Fibroblast of skin of abdomen (primary cell): ENCODE measurements at places on chromosomes 7 and 10.

DNA sequence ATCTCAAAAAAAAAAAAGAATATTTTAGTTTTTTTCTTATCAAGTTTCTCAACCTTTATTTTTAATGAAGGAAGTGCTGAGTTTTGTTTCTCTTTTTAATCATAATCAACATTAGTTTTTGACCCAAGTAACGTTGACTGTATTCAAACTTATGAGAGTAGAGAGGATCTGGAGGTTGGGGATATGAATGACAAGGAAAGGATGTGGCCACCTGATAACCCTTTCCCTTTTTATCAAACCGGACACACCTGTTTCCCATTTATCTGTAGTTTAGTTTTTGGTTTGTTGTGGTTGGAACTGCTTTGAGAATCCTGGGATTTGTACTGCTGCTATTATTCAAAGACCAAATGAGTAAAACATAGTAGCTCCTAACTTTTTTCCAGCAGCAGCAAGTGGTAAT is 38.6 kb downstream of the HACD1 start:
- DNase-seq: no peak

- DNase-seq: peak; percentile 91
Measured at GRCh38 chr7:2638224-2638991, 6.6 kb downstream of the TTYH3 start.

DNA sequence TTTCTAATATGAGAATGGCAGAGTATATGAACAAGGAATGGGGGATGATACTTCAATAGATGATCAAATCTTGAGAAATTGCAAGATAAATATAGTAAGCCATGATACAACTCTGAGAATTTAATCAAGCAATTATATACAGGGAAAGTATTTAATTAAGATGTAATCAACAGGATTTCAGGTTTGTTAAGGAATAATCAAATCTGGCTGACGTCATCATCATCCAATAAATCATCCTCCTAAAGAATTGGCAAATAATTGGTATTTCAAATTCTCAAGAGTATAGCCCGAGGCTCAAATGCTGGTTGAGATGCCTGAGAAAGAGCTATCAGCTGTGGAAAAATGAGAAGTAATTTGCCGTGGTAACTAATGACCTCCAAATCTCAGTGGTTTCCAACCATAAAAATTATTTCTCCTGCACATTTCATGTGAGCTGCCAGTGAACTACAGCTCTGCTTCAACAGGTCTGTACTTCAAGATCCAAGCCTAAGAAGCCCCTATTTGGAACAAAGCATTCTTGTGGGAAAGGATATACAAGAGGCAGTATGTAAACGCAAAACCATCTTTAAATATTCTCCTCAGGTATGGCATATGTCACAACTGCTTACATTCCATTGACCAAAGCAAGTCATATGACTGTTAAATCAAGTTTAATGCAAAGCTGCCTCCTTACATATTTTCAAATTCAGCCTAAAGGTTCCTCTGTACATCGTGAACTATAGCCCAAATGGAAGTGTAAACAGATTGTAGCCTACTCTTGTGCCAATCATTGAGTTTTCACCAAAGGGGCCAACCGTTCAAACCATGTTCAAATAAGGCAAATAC is 503.0 kb downstream of the KIF20B start:
- DNase-seq: peak; percentile 59

- DNase-seq: peak; percentile 79
Measured at GRCh38 chr10:78623578-78624215, 445.1 kb upstream of the ZMIZ1 start.

DNA sequence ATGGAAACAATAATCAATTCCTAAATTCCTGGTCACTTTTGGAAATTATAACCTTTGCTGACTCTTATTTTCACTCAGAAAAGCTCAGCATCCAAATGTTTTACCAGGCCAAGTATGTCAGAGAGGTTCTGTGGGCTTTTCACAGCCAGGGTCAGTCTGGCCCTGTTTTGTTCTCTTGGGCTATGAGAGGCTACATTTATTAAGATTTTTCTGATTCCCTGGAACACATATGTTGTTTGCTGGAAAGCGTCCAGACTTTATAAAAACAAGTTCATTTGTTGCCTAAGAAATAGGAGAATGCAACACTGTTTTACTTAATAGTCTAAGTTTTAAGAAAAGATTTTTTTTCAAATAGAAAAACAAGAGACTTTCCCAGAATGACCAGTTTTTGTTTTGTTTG is 238.4 kb upstream of the PLXDC2 start:
- no peak for DNase-seq

- DNase-seq: peak; percentile 12
Measured at GRCh38 chr10:124671486-124672075, 72.6 kb downstream of the FAM53B start.

DNA sequence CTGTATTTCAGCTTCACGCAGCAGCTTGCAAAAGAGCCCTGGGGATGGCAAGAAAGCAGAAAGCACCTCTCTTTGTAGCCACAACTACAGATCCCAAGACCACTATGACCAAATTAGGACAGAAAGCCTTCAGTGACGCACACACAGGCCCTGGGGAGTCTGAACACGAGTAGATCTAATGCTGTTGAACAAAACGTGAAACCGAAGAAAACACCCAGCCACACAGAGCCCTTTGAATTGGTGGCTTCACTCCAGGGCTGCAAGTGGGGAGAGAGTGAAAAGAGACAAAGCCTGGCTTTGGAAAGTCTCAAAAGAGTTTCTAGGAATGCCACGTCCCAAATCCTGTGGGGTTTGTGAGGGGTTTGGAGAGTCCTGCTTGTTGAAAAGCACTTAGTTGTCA is 28.4 kb downstream of the PLXNA4 start:
- DNase-seq: no peak

DNA sequence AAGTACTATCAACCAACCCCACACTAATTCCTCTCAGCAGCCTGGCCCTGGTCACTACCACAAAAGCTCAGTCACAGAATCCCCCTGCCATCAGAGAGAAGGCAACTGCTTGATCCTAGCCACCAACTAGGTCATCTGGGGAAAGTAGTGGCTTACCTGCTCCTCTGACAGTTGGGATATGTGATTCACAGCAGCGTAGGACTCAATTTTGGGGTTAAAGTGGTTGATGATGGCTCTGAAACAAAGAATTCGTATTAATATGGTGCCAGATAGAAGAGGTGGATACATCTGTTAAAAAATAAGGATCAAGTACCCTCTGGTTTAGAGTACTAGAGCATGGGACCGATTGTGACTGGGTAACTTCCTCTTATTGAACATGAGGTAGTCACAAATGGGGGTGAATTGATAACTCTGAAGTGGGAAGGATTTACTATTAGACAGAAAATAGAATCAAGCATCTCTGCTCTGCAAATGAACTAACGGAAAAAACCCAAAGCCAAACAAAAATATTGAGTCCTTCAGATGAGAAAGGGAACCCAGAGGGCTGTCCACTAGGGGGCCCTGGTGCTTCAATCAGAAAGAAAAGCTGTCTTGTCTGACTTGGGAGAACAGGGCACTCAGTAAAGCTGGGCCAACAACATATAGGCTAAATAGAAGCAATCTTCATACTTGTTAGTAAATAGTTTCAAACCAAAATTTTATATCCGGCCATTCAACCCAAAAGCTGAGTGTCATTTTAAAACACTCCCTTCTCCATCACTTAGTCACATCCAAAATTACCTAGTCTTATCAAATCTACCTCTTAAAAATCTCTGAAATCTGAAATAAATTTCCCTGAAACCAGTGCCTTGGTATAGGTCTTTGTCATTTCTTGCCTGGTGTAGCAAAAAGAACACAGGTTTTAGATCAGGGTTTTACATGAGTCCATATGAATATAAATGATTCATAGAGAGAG is 45.9 kb upstream of the KCNIP2 start:
- peak; percentile 75 for DNase-seq

DNA sequence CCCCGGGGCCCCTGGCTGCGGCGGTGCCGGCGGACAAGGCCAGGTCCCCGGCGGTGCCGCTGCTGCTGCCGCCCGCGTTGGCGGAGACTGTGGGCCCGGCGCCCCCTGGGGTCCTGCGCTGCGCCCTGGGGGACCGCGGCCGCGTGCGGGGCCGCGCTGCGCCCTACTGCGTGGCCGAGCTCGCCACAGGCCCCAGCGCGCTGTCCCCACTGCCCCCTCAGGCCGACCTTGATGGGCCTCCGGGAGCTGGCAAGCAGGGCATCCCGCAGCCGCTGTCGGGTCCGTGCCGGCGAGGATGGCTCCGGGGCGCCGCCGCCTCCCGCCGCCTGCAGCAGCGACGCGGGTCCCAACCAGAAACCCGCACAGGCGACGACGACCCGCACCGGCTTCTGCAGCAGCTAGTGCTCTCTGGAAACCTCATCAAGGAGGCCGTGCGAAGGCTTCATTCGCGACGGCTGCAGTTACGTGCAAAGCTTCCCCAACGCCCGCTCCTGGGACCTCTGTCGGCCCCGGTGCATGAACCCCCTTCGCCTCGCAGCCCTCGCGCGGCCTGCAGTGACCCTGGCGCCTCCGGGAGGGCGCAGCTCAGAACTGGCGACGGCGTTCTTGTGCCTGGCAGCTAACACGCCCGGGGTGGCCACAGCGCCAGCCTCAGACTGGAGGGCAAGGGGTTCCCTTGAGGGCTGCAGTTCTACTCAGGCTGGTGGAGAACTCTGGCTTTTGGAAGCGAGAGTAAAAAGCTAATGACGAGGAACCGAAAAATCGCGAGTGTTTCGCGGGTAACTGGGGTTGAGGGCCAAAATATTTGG is 804 bp downstream of the FRAT1 start:
- DNase-seq: no peak

DNA sequence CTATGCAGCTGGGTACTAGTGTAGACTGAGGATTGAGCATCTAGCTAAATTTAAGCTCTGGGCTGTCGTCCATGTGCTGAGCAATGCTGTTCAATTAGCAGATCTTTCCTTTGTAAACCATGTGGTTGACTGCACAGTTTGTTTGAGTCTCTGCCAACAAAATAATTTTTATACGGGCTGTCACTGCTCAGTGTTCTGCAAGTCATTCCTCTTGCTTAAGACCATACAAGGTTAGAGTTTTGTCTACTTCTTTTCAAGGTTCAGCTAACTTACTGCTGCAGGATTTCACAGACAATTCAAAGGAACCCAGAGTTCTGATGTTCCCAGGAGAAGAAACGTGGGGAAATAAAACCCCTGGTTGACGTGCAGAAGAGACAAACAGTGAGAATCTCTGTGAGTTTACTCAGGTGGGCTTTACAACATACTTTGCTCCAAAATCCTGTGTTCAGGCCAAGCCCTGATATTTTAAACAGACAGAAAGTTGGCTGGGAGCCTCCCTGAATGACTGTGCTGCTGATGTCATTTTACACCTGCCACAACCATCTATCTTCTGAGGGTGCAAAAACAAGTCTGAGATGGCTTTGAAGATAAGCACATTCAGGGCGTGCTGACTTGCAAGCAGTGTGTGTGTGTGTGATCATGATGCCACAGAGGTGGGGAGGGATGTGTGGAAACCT is 177.1 kb upstream of the SVIL start:
- peak; percentile 97 for DNase-seq

DNA sequence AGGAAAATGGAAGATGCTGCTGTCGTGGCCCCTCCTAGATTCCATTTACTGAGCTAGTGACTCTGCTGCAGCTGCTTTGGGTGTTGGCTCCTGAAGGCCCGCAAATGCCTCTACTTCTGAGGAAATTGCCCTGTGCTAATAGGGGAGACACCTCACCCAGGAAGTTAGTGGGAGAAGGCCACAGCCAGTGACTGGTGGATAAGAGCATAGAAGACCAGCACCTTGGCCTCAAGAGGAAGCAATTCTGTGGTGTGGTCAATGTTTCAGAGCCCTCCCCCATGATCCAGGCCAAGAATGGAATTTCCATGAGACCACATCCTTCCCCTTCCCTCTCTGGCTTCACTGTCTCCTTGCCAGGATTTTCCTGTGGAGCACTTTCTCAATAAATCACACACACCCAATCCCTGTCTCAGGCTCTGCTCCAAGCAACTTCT is 25.0 kb upstream of the FZD1 start:
- DNase-seq: peak; percentile 92

DNA sequence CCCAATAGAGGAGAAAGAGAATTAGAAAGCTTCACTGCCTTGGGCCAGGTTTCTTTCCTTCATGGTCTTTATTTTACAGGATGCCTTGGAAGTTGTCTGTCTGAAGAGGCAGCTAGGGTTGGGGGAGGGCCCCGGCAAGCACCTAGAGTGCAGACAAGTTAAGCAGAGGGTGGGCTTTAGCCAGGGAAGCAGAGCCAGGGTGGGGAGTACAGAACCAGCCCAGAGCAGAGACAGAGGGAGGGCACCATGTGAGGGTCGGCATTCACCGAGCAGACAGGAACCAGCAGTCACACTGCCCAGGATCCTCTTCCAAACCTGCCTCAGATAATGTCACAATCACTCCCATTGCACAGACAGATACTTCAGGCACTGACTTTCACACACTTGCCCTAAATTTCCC is 75.9 kb downstream of the ADARB2 start:
- no peak for DNase-seq

DNA sequence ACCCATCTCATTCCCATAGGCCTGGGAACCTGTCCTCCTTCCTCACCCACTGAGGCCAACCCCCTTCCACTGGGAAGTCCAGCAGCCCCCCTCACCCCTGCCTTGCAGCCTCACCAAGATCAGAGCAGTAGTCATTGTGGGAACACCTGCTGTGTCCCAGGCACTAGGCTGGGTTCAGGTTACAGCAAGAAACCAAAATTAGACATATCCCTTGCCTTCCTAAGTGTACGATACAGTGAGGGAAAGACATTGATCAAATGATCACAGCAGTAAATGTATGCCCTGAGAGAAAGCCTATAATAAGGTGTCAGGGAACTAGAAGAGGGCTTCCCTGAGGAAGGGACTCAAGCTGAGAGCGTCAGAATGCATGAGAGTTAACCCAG is 17.0 kb upstream of the C10orf105 start:
- DNase-seq: no peak

DNA sequence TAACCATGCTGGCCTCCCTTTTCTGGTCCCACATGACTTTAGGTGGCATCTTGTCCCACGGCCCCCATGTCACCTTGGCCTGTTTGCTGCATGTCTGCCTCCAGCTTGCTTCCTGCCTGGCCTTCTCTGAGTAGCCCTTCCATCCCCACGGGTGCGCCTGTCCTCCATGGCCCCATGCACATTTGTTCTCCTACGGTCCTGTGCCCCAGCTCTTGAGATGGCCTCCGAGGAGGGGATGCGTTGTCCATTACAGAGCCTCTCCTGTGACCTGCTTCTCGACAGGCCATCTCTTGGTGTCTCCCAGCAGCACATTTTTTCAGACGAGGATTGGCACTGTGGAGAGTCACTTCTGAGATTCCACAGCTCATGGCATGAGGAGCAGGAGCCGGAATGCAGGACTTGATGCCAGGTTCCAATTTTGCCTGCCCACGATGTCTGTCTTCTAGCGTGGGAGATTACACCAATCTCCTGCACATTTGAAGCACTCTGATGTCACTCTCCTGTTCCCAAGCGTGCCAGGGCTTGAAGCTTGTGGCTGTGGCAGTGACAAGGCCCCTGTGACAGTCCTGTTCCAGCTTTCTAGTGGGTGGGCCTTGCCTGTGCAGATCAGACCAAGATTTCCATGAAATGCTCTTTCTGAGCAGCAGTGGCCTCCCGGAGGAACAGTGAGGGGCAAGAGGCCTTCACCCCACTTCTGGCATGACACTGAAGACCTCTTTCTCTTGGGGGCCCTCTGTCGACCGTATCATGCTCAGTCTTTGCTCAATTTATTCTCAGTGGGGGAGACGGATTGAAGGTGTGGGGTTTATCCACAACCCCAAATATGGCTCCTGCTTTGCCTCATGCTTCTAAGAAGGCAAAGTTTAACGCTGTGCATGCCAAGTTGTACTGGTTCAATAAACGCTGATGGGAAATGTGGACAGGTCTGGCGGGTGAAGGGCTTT is 13.4 kb downstream of the WDFY4 start:
- DNase-seq: no peak

GRCh38 chr7:155749578-155749977 is 62.7 kb downstream of the SHH start:
- DNase-seq: no peak

- DNase-seq: no peak
Measured at GRCh38 chr10:105674448-105674847, 1033.4 kb downstream of the SORCS3 start.

GRCh38 chr10:76581506-76582256 is 1055.9 kb downstream of the KCNMA1 start:
- DNase-seq: peak; percentile 21
